Panc1 (cell line): ENCODE measurements at places on chromosomes 12 and 14.

- DNase-seq, result no peak
These were observed 19.0 kb upstream of the FOXN3 start for GRCh38 chr14:89435892-89436656.

DNA sequence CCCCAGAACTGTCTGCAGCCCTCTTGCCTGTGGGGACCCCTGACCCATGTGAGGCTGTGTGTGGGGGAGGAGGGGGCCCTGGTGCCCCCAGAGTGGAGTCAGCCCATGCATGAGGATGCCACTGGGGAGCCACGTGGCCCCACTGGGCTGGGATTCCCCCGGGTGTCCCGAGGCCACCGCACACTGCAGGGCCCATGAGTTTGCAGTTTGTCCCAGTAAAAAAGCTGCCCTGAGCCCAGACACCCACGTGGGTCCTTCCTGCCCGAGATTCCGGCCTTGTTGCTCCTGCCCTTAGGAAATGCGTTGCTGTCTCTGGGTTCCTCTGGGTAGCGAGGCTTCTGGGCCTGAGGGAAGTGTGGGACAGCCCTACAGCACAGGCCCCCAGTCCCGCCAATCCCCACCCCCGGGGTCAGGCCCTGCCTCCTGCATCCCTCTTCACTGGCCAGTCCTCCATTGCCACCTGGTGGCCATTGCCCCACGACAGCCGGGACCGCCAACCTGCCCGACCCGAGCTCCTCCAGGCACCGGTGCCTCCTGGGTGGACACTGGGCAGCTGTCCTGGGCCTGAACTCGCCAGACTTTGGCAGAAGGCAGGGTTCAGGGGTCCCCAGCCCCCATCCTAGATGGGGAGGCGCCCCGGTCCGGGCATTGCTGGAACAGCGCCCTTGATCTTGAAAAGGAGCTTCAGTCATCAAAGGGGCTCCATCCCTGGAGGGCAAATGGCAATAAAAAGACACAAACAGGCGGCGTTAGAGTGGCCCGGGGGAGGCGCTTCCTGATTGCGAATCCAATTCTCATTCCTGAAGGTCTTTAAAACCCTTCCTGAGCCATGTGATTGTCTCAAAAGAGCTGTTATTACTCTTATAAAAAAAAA, 15.6 kb upstream of the C14orf180 start:
- peak; percentile 2 for DNase-seq

DNA sequence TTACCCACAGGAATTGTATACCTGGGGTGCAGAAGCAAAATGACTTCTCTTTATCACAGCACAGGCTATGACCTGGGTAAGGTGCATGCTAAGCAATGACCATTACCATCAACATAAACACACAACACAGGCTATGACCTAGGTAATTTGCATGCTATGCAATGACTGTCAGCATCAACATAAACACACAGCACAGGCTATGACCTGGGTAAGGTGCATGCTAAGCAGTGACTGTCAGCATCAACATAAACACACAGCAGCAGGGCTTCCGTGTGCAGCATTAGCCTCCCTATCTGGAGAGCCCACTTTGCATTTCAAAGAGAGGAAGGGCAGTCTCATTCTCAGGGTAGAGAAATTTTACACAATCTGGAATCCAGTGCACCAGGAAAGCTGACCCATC, 583.0 kb downstream of the TMEM121 start:
- no peak for DNase-seq

GRCh38 chr12:68866950-68867349, 59.0 kb downstream of the MDM2 start:
- no peak for DNase-seq

- no peak for DNase-seq
These were observed 658.5 kb downstream of the DIO2 start for GRCh38 chr14:79552778-79553177.

GRCh38 chr14:20490563-20490962, 14.8 kb upstream of the RNASE10 start:
- no peak for DNase-seq

GRCh38 chr12:1906579-1906978, 11.9 kb downstream of the CACNA2D4 start:
- DNase-seq, result no peak
